ENCODE measurements at places on chromosomes 13 and 19.

DNA sequence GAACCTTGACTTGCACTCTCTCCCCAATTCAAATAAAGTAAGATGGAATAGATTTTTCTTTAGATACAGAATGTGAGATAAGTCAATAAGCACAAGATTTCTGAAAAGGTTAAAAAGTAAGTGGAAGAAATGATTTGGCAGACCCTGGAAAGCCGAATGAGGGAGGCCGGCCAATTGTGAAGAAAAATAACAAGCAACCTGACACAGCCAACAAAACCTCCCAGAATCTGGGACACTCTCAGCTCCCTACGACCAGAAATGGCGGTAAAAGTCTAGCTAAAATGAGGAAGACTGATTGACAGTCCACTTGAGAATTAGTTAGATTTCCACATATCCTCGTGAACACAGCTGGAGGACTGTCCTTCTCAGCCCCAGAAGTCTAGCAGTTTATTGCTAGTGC, 85.4 kb downstream of the KLF12 start:
- DNase-seq = no peak

GRCh38 chr13:70380809-70381208, 272.6 kb upstream of the KLHL1 start:
- no peak for DNase-seq

DNA sequence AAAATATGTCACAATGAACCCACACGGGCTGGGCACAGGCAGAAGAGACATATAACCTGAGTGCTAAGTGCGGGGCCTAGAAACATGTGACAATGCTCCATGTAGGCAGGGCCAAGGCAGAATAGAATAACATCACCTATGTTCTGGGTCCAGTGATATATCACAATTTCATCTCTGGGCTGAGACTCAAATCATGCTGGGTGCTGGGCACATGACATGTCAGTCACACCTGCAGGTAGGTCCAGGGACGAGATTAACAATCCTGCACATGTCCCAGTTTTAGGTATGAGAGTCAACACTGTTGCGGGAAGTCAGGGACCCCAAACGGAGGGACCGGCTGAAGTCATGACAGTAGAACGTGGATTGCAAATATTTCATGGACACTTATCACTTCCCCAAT, 50.3 kb downstream of the ZNF99 start:
- DNase-seq = no peak

DNA sequence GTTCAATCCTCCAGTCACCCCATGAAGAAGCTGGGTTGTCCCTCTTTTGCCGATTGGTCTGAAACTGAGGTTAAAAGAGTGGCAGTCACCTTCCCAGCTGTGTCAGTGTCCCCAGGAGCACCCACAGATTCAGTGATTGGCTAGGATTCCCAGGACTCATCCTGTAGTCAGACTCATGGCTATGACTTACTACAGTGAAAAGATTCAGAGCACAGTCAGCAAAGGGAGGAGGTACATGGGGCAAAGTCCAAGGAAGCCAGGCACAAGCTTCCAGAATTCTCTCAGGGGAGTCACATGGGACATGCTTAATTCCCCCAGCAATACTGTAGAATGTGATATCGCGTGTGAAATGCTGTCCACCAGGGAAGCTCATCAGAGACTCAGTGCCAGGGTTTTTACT, 14.2 kb downstream of the ZNF473 start:
- DNase-seq = no peak

DNA sequence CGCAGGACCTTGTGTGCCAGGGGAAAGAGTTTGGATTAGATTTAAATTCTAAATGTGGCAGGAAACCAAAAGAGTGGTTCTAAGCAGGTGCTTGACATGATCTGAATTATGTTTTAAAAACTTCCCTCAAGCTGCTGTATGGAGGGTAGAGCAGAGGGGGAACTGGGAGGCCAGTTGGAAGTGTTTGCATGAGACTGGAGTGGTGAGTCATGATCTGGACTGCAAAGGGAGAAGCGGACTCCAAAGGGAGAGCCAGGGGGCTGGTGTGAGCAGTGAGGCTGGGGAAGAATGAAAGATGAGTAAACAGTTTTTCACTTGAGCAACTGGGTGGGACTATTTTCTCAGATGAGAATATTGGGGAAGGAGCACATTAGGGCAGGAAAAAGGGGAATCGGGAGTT, 206.1 kb downstream of the DNAJC15 start:
- DNase-seq = no peak

GRCh38 chr13:27406178-27406939, 18.1 kb upstream of the GTF3A start:
- DNase-seq = no peak

DNA sequence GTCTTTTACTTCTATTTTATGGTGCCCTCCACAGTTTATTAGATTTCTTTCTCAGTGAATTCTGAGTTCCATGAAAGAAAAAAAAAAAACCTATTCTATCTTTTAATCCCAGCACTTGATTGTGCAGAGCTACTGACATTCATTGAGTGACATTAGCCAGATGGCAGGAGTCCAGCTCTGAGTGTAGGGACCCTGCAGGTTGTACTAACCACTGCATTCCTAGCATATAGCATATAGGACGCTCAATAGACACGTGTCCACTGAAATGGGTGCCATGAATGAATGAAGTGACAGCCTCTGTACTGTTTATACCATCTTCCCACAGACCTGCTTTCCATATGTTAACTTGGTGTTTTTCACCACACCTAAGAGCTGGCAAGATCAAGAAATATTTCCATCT, 206.3 kb downstream of the RAP2A start:
- no peak for DNase-seq

- no peak for DNase-seq
These were observed 53.3 kb downstream of the TEX26 start for GRCh38 chr13:30985637-30986205.

DNA sequence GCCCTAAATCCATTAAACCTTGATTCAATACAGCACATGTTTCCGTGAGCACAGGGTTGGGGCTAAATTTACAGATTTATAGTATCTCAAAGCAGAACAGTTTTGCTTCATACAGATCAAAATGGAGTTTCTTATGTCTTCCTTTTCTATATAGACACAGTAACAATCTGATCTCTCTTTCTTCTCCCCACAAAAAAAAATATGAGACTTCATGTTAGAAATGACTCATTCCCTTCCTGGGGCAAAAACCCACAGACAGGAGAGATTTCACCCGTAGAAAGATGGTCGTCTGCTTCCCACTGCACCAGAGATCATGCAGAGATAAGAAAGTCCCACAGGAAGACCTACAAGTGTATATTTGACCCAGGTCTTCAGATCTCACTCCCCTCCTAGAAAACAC, 7.7 kb upstream of the ZNF611 start:
- DNase-seq = no peak

GRCh38 chr13:40101708-40102359, 446.4 kb downstream of the COG6 start:
- no peak for DNase-seq

DNA sequence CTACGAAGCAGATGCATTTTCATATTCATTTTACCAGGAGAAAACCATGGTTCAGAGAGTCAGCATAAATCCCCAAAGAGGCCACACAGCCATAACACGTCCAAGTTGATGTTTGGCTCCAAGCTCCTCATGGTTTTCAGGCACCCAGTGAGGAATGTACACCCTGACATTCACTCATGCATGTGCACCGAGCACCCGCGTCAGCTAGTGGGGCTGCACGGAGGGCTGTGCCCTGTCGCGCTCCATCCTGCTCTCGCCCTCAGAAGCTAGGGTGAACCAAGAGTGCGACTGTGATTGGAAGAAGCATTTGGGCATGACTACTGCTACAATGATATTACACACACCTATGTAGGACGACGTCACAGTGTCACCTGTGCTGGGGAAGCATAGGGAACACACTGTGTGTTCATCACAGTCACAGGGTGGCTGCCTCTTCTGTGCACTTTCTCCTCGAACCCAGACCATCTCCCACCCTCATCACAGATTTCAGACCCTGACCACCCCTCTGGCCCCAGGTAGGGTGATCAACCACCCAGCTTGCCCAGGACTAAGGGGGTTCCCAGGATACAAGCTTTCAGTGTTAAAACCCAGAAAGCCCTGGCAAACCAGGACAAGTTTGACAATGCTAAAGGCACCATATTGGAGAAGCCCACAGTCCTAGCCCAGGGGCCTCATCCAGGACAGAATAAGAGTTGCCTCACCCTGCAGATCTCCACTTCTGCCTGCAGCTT, 148.6 kb upstream of the ZNF507 start:
- DNase-seq = no peak

- DNase-seq = no peak
These were observed 47.4 kb upstream of the UBAC2 start for GRCh38 chr13:99153219-99153618.

- no peak for DNase-seq
These were observed 408.3 kb downstream of the KLF5 start for GRCh38 chr13:73467125-73467524.

DNA sequence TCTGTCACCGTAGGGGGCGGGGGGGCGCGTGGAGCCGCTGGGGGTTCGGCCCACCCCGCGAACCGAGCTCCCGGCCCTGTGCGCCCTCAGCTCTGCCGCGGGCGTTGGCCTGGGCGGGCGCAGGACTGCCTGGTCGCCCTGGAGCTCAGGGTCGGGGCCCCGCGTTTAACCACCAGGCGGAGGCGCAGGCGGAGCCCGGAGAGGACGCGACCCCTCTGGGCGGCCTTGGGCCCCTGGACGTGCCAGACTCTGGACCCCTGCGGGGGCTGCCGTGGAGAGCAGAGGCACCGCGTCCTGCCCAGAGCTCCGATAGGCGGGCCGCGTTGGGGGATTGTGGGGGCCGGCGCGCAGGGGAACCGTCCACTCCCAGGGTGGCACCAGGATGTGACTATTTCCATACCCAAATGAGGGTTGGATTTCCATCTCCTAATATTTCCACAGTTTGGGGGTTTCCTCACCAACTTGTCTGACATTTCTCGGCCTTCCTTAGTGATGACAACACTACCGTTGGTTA, 13.0 kb upstream of the USP29 start:
- DNase-seq = no peak

DNA sequence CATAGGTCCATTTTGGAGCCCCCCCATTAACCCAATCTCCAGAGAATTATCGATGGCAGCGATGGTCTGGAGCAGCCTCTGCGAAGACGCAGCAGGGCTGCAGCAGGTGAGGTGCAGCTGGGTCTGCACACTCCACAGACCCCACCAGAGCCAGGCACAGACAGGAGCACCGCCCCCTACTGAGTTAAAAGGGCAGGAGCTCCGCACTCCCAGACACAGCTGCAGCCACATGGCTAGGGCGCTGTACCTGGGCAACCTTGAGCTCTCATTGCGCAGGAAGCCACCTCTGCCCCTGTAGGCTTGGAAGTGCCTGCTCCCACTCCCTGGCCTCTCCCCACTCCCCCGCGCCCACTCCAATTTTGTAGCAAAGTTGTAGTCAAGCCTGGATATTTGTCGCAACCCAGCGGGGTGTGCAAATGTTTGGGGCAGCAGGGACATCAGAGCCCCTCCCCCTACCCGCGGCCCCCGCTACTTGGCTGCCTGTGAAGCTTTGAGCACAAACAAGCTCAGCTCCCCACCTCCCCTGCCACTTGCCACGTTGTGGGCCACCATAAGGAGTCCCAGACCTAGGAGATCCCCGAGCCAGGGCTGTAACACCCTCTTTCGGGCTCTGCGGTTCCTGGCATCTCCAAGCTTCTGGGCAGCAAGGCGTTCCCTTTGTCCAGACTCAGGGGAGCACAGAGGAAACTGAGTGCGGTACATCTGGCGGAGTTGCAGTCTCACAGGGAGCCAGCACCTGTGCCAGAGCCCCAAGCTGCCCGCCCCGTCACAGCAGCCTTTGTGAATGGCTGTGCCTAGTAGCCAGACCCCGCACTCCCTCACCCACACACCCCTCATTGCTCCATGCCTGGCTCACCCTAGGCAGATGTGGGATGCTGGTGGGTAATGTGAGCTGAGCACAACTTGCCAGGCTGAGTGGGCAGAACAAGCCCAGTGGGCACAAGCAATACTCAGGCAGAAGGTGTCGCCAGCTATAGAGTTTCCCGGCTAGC, 949.7 kb upstream of the SLITRK1 start:
- no peak for DNase-seq

GRCh38 chr19:54325194-54325621, 12.2 kb upstream of the LILRA5 start:
- peak; percentile 15 for DNase-seq

DNA sequence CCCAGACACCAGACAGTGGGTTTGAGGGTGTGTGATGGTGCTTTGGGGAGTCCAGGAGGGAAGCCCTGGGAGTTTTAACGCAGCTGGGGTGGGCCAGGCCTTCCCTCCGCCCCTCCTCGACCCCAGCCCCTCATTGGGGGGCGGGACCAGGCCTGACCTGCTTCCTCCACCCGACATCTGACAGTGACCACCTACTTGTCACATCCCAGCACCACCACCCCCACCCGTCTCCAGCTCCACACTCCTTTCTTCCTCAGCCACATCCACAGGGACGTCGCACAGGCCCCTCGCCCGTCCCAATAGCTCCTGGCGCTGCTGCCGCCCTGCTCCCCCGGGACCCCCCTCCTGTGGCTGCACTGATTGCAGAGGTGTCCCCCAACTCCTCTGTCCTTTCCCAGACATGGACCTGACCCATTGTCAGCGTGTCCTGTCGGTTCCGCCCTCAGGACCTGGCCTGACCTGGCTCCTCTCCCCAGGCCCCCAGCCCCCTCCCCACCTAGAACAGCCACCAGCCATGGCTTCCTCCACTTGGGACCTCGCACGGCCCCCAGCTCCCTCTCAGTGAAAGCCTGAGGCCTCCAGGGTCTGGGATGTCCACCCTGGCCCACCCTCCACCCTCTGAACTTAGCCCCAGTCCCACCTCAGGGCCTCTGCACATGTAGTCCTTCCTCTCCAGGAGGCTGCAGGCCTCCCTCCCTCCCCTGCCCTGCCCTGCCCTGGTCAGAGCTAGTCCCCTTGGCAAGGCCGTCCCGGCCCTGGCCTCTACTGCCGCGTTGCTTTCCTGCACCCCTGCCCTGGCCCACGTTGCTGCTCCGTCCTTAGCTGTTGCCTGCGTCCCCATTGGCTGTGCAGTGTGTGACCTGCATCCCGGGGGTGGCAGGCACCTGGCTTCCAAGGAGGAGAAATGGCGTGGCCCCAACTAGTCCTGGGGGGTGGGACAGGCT, 30.4 kb downstream of the COMP start:
- DNase-seq = no peak

DNA sequence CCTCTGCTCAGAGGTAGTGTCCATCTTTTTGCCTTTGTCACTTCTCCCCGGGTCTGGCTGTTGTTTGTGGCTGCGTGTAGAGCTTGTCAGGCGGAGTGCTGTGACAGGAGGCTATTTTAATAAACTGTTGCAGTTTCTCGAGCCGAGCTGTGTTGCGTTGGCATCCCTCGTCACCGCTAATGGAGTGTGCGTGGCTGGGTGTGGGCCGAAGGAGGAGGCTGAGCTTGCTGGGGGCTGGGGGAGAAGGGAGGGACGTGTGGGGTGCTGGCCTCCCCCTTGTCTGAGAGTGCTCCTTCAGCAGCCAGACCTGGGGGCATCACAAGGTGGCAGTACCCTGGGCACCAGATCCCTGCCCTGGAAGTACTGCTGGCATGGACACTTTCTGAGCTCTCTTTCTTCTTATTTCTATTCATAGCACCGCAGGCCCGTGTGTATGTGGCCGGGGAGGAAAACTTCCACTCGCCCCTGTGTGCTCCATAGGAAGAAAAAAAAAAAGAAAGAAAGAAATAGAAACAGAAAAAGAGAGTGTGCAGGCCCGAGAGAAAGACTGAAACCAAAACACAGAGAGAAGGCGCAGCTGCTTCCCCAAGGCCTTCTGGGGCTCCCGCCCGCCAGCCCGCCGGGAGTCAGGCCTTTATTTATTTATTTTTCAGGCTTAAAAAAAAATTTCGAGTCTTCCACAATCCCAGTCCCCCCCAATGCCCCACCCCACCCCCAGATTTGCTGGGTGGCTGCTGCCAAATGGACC, 27.0 kb downstream of the NFIX start:
- DNase-seq = peak; percentile 47
